Skeletal muscle cell (primary cell): ENCODE measurements at places on chromosomes 16 and 17.

DNA sequence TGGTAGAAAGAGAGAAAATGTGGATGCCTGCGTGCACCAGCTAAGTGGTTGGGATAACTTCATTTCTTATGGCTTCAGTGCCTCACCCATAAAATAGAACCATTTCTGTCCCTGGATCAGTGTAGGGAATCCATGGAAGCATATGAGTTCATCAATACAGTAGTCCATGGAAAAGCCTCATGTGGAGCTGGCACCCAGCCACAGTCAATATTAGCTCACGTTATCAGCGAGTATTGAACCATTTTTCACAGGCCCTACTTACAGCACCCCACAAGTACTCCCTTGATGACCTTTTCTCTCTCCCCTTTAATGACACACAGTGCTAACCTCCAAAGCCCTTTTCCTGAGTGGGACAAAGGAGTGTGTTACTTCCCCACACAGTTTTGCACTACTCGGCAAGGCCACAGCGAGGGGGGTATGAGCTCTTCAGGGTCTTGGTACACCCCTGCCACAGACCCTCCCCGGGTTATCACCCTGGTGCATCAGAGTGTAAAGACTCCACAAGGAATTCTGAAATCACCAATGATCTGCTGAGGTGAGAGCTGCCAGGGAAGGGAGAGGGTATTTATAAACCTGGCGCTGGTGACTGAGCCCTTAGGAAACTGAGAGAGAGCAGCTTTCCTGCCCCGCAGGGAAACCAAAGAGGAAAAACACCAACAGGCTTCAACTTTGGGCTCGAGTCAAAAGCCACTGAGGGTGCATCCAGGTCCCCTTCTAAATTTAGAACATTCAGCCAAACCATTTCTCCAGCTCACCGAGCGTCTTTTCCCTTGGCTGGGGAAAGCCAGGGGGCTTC, 36.9 kb downstream of the DYNLRB2 start:
- no peak for DNase-seq

DNA sequence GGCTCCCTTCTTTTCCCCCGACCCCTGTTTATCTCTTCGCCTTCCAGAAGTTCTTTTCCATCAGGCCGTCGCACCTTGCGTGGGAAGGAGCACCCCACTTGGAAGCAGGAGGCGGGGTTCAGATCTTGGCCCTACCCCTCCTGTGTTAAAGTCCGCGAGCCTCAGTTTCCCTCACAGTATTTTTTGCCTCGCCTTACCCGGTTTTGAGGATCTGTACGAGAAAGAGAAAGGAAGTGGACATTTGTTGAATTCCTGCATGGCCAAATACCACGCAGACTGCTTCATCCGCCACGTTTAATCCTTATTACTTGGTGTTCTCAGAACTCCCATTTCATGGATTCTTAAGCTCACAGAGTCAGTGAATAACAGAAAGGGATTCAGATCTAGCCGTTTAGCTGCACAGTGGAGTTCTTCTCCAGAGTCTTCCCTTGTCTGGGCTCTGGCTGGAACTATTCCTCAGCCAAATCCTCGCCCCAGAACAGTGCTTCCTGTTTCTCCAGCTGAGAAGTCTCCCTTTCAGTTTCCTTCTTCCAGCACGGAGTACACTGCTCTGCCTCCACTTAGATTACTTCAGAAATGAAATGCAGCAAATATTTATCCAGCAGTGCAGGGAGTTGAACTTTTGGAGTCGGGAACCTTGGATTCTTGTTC, 590 bp downstream of the TMEM219 start:
- DNase-seq = no peak

GRCh38 chr17:83182620-83183101, 103.3 kb downstream of the METRNL start:
- DNase-seq = no peak

DNA sequence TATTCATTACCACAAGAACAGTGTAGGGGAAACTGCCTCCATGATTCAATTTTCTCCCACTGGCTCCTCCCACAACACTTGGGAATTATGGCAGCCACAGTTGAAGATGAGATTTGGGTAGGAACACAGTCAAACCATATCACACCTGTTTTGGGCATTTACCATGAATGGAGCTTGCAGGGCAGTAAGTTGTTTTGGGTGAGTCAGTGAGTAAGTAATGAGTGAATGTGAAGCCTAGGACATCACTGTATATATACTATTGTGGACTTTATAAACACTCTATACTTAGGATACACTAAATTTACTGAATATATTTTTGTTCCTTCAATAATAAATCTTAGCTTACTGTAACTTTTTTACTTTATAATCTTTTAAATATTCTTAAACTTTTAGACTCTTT, 48.1 kb downstream of the TBC1D26 start:
- DNase-seq = no peak

DNA sequence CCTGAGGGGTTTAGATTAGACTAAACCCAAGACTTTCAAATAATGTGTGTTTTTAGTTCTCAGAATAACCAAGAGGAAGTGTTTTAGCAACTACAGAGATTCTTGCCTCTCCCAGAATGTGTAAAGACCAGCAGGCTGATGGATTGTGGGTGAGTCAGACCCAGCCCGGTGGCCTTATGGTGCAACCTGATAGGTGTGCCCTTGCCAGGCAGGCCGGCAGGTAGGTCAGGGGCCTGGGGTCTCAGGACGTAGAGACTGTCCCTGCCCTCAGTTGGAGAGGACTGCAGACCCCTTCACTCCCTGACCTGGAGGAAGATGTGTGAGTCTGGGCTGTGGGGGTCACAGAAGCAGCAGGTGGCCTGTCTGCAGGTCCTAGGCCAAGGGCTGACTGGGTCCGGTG, 47.2 kb upstream of the ACSF3 start:
- DNase-seq = no peak

DNA sequence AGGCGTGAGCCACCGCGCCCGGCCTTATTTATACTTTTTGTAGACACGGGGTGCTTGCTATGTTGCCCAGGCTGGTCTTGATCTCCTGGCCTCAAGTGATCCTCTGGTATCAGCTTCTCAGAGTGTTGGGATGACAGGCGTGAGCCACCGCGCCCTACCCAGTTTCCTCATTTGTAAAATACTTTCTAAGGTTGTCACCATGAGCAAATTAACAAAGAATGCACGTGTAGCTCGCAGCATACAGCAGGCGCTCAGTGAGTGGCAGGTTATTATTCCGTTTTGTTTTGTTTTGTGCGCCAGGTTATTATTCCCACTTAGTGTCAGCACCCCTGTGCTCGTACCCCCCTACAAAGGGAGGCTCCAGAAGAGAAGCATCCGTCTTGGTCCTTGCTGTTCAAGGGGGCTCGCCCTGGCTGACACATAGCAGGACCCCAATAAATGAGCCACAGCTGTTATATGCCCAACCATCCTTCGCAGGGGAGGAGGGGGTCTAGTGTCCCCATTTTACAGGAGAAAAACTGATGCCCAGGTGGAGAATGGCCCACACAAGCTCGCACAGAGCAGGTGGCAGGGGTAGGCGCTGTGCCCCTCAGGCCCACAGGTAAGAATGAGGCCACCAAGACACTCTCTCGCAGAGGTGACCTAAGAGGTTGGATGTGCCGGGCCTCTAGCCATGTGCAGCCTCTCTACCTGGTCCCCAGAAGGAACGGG, 686 bp upstream of the MIEF2 start:
- DNase-seq = no peak

DNA sequence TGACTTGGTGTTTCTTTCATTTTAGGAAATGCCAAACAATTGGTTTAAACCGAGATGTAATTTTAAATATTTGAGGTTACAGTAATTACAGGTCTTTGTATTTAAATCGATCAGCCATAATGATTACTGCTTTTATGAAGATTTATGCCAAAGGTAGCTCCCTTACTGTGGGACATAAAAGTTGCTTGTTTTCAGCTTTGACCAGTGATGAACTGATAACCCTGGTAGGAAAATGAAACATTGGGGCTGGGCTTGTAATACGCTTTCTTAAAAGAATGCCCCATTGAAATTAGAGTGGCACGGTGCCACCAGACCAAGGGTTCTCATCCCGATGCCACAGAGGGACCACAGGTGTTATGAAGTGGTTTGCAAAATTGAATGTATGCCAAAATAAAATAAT, 7.3 kb downstream of the TNRC6A start:
- no peak for DNase-seq

- no peak for DNase-seq
These were observed 38.1 kb downstream of the PLD6 start for GRCh38 chr17:17167986-17168385.
